ENCODE measurements at places on chromosomes 1 and 21.
A peak's percentile ranks its signal among the peaks of the same experiment; 100 is the strongest.

DNA sequence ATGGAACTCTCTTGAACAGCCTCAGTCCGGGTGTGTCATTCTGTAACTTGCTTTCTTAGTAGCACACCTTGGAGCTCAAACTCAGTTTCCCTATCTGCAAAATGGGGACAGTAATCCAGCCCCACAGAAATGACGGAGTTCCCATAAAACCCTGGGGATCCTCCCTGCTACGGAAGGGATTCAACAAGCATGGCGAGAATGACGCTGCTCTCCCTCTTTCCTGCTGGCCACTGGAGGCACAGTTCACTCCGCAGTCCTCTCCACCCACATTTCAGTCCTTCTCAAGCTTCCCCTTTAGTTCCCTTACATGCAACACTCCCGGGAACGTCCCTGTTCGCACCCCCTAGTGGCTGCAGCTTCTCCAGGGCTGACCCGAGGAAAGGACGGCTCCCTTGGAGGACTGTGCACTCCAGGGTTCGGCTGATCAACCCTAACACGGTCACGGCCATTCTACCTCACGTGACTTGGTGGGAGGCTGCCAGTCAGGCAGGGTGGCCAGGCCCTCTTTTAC lies 20.6 kb downstream of the RUNX3 start:
- DNase-seq, result no peak

DNA sequence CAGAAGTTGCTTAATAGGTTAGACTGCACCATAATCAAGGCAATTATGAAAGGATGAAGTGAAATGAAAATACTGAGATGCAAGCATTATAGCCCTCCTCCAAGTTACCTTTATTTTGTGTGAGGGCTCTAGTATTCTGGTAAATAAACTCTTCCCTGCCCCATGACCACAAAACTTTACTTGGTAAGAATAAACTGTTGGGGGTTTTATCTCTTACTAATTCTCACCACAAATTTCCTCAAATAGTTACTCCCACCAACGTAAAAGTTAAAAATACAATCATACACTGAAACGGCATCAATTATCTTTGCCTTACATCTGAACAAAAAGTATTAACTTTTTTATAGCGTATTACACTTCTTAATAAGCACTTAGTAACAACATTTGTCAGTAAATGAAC lies 29.5 kb downstream of the C21orf91 start:
- DNase-seq, result no peak

DNA sequence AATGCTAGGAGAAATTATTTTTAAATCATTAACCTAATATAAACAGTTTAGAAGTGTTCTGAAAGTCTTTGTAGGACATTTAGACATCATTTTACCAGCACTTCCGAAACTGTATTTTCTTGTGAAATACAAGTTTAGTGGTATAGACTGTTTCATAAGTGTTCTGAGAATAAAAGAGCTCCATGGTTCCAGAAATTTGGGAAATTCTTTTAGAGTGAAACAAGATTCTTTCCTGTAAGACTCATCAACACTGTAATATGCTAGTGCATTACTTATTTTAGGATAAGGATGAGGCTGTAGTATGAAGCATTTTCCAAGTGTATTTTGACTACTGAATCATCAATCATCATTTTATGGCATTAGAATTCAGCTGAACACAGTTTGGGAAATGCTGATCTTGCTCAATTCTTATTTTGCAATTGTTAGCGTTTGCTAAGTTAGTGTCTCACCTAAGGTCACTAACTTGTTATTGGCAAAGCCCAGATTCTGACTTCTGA lies 73.4 kb downstream of the CEP350 start:
- DNase-seq, result no peak

GRCh38 chr1:168509875-168510791 lies 33.7 kb downstream of the XCL2 start:
- no peak for DNase-seq

DNA sequence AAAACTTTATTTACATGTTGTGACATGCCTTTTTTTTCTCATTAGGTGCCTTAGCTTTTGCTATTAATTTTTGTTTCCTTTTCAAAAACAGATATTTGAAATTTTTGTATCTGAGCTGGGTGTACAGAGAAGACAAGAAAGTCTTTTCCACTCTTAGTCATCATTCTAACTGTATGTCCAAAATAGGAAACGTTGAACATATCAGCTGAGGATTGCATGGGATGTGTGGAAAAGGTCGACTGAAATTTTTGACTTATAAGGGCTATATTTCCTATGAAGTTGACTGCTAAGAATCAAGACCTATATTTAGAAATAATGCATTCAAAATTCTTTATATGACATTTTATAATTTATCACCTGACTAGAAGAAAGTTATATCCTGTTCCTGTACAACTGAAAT lies 270.0 kb upstream of the ZRANB2 start:
- no peak for DNase-seq

- no peak for DNase-seq
Observed at GRCh38 chr1:93448983-93449804, 1.3 kb downstream of the FNBP1L start.

DNA sequence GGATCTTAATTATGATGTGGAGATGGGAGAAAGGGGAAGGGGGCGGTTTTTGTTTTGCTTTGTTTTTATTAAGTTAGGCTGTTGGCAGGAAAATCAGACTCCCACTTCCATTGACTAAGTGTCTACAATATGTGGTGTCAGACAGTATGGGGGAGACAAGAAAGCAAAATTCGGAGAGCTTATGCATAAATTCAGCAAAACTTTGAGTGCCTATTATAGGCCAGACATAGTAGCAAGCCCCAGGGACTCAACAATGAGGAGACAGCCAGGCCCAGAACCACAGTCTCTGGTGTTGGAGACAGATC lies 835 bp upstream of the TSPAN2 start:
- no peak for DNase-seq

DNA sequence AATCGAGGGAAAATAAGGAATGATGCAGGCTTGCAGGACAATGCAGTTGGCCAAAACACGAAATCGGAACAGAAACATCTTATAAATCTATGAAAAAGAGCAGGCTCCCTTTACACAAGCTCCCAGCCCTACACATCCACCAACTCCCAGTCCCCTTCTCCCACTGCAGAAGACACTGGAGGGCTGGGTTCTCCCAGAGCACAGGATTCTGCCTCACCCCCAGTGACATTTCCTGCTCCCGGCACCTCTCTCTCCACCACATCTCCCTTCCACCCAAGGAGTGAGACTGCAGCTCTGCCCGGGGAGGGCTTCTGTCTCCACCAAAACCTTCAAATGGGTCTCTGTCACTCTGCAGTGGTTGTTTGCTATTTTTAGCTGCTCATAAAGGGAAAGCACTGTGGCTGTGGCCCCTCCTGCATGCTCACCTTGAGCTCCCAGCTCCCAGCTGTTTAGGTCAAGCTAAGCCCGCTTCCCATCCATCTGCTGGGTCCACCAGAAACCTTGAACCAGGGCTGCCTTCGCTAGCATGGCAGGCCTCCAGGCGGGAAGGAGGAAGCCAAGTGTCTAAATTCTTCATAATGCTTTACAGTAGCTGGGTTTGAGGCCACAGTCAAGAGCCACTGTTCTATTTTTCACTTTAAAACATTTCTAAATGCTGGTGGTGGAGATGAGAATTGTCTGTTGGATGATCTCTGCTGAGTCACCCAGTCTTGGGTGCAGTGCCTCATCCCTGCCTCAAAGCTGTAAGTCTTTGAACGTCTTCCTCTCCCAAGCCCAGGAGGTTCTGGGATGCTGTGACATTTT lies 3.3 kb upstream of the C2CD2 start:
- no peak for DNase-seq

DNA sequence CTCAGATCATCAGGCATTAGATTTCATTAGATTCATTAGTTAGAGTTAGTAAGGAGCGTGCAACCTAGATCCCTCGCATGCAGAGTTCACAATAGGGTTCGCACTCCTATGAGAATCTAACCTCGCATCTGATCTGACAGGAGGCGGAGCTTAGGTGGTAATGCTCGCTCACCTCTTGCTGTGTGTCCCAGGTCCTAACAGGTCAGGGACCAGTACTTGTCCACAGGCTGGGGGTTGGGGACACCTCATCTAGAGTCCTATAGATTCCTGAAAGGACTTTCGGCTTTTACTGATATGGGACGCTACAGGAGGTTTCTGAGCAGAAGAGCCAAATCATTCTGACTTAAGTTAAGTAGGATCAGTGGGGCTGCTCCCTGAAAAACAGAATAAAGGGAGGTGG lies 91.4 kb downstream of the AKT3 start:
- no peak for DNase-seq

DNA sequence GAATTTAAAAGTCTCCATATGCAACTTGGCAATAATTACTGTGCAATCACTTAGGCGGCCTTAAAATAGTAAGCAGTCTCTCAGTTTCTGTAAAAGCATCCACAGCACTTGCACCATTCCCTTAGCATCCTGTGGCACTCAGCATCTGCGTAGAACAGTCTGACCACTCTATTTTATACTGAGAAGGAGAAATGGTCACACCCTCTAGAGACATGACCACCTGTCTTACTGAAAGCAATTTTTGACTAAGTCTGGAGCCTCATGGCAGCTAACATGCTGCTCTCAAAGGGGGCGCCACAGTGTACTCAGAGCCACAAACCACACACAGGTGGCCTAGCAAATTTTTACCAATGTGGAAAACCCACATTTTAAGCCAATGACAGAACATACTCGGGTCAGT lies 62.0 kb downstream of the KCNK1 start:
- DNase-seq, result no peak

- no peak for DNase-seq
Observed at GRCh38 chr1:210641582-210641981, 312.9 kb downstream of the HHAT start.

GRCh38 chr1:220005489-220005888 lies 40.8 kb downstream of the EPRS1 start:
- no peak for DNase-seq

- DNase-seq, result peak; percentile 83
Observed at GRCh38 chr1:27366113-27366410, 699 bp downstream of the MAP3K6 start.

- DNase-seq, result peak; percentile 79
Observed at GRCh38 chr1:2786329-2787162, 14.9 kb downstream of the TTC34 start.

DNA sequence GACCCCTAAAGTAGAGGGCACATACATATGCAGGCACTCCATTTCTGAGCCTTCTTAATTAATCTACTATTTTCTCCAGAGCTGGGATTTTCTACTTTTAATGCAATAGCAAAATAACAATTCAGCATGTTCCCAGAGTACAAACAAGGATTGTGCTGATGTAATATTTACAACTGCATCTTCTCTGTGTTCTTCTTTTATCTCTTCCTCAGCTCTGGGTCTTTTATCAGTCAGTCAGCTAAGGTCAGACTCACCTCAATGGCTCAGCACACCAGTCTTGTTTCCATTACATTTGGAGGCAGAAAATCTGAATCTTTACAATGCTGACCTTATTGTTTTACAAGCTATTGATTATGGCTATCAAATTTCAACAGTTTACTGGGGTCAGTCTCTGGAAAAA lies 323.3 kb upstream of the NR5A2 start:
- DNase-seq, result no peak

- DNase-seq, result no peak
Observed at GRCh38 chr1:160911441-160911840, 26.5 kb upstream of the ITLN1 start.

DNA sequence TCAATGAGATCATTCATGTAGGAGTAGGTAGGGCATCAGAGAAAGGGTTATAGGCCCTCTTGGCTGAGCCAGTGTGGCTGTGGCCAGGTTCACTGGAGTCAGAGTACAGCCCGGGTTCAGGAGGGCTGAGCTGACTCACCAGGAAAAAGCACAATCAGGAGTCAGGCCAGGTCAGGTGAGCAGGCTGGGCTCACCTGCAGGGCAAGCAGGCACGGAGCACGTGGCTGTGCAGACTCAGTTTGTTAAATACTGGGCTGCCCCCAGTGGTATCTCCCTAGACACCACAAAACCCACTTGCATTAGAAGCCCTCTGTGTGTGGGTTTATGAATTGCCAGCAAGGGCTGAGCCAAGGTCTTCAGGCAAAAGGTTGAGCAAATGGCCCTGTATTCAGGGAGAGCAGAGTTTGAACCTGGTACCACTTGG lies 122.1 kb upstream of the SERBP1 start:
- DNase-seq, result no peak

- DNase-seq, result no peak
Observed at GRCh38 chr1:57122031-57122430, 156.2 kb upstream of the C8B start.

GRCh38 chr1:65478379-65479026 lies 58.0 kb downstream of the LEPR start:
- no peak for DNase-seq

DNA sequence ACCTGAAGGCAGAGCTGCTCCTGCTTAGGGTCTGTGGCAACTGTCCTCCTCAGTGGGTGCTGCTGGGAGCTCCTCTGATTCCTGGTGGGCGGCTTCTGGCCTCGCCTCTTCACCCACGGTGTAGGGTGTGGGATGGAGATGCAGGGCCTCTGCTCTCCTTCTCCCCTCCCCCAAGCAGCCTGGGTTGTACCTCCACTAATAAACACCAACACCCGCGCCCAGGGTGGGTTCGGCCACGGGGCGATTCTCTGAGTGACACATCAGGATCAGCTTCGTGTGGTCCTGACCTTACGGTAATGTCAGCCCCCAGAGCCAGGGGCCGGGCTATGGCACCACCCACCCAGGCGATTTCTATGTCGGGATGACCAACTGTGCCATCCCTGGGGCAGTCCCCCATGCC lies 23.7 kb downstream of the KRTAP10-1 start:
- no peak for DNase-seq

DNA sequence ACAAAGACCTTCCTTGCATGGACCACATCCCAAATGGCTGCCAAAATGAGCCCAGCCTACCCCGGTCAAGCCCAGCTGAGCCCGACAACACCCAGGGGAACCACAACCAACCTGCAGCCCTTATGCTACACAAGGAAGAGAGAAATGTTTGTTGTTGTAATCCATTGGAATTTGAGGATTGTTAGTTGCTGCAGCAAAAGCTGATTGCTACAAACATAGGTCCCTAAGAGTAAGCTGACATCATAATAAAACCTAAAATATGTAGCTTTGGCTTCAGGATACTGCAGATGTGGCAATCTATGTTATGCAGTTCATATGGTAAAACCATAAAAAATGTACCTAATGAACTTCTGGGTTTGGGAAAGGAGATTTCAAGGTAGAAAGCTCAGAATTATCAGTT lies 65.5 kb upstream of the DNAH14 start:
- DNase-seq, result no peak

DNA sequence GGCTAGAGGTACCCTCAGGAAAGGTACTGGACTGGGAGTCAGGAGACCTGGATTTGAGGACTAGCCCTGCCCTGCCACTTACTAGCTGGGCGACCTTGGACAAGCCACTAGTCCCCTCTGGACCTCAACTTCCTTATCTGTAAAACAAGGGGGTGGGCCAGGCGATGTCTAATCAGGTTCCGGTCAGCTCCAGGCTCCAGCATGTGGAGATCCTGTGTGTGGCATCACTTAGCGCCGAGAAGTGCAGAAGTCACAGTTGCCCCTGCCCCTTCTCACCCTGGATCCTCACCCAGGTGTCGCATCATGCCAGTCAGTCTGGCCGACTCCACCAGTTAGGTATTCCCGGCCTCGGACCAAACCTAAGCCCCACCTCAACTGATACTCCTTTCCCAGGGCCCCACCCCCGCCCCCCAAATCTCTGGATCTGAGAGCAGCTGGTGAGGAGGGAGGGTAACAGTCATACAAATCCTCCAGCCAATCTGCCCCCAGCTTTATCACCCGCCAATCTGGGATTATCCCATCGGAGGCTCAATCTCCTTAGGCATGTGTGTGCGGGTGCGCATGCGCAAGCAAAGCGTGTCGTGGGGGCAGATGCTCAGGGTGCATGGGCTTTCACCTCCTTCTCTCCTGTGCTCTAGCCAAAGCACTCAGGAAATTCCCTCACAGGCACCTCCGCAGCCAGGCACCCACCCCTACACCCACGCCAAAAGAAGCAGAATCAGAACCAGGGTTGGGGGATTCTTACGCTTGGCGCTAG lies 5.4 kb downstream of the CELF3 start:
- DNase-seq, result no peak
